ENCODE measurements at places on chromosomes 4 and X.

GRCh38 chrX:37367946-37368345, 18.8 kb downstream of the PRRG1 start:
- no peak for DNase-seq

GRCh38 chr4:946103-946450, 13.8 kb downstream of the TMEM175 start:
- DNase-seq: peak; percentile 3

- no peak for DNase-seq
These were observed 140.0 kb upstream of the GUCY1A1 start for GRCh38 chr4:155526452-155527169.

DNA sequence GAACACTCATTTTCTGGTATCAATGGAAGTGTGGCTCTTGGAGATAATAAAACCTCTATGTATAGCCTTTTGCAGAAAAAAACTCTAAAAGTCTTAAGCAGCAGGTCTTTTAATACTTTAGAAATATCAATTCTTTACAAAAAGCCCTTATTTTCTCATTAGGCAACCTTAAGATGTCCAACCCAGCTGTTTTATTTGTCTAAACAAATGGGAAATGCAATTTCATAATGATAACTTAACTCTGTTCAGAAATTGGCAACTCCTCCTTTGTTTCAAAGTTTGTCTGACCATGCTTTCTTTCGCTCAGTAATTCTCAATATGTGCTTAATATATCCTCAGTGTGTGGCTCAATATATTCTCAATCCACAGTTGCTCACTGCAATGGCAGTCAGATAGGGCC, 196.5 kb upstream of the VEGFC start:
- DNase-seq: no peak

- DNase-seq: no peak
These were observed 166.8 kb upstream of the MAMLD1 start for GRCh38 chrX:150196285-150196684.

- DNase-seq: no peak
These were observed 85.9 kb downstream of the ASMT start for GRCh38 chrX:1700757-1701156.

GRCh38 chr4:46211406-46211805, 87.6 kb upstream of the GABRG1 start:
- no peak for DNase-seq

DNA sequence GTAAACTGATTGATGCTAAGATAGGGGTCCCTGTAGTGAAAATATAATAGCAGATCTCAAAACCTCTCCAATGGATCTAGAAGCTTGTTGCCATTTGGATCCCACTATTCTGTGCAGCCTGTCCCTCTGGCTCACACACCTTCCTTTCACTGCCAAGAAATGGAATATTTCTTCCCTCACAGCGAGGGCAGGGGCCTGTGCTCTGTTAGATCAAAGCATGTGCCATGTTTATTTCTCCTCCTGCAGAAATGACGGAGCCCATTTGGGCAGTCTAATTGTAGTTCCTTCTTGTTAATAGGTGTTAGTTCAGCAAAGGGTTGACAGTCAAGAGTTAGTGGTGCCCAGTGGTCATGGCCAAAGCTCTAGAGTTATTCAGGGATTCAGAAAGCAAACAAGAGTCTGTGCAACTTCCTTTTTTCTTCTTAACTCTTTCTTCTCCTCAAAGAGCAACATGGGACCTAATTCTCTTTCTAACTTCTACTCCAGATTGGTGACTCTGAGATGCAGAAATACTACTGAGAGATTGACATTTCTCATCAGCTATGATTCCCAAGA, 106.8 kb downstream of the STOX2 start:
- DNase-seq: no peak

DNA sequence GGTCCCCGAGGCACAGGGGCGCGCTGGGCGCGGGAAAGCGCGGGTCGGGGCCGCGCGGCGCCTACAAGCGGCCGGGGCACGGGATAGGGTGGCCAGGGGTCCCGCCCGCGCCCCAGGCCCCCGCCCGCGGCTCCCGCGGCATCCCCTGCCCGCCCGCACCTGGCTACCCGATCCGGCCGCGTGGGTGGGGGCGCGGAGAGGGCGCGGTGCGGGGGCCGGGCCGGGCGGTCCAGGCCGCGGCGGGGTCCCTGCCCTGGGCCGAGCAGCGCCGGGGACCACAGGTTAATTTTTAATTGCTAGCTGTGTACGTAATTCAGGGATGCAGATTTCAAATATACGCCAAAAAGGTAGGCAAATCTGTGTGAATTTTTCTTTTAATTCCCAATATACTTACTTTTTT, 44.3 kb upstream of the FAM47C start:
- no peak for DNase-seq

DNA sequence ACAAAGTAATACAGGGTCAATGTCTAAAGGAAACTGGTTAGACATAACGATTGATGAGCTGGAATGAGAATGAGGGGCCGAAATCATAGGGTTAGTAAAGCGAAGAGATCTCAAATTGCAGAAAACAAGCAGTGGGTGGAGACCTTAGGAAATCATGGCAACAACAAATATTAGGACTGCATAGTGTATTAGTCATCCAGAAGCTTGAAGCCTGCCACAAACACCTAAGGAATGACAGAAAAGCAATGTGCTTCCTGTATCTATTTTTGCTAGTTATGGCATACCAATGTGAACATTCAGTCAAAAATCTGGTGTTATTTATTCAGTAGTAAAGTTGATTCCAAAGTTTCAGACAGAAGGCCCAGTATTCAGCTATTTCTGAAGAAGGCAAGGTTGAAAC, 410.9 kb upstream of the CT83 start:
- no peak for DNase-seq

GRCh38 chr4:75963558-75963957, 22.7 kb upstream of the NAAA start:
- no peak for DNase-seq

- no peak for DNase-seq
These were observed 43.2 kb downstream of the ZBTB49 start for GRCh38 chr4:4333265-4333706.

GRCh38 chr4:26937567-26937966, 76.9 kb downstream of the STIM2 start:
- DNase-seq: no peak

GRCh38 chrX:17594693-17595092, 142.6 kb upstream of the SCML1 start:
- DNase-seq: no peak

GRCh38 chrX:87518504-87518903, 902 bp downstream of the KLHL4 start:
- DNase-seq: no peak

GRCh38 chr4:109967798-109968520, 55.3 kb downstream of the EGF start:
- no peak for DNase-seq

- DNase-seq: no peak
These were observed 20.8 kb upstream of the LIMCH1 start for GRCh38 chr4:41517121-41517520.

GRCh38 chr4:148296498-148296897, 145.7 kb downstream of the NR3C2 start:
- no peak for DNase-seq

DNA sequence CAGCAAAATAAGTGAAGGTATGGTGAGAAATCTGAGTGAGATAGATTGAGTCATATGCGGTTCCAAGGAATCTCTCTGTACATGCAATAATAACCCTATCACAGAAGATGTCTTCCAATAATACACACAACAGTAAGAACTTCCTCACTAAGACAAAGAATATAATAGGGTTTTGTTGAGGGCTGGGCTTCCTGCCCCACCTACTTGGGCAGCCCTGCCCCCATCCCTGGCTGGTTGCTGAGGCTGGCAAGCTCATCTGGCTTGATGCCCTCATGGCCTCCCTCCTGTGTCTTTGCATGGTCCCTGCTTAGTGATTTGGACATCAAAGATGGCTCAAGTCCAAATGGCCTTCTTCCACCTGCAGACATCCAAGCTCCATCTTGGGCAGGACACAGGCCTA, 2.7 kb downstream of the GEMIN8 start:
- no peak for DNase-seq

- DNase-seq: no peak
These were observed 1.1 kb downstream of the LDOC1 start for GRCh38 chrX:141175786-141176185.

DNA sequence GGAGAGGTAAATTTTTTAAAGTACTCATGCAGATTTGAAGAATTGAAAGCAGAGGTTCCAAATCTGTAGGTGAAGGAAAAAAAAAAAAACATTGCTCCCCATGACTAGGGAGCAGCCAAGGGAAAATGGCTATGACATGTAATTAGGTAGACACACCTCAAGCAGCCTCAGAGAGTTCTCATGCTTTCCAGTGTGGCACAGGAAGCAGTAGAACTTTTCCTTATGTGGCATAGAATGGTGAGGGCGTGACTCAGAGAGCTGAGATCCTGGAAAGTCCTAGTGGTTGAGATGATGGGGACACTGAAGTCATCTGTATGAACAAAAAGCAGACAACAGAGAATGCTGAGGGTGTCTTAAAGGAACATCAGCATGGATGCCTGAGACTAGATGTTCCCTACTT, 148.6 kb upstream of the NWD2 start:
- DNase-seq: no peak

GRCh38 chrX:84729408-84729807, 227.2 kb upstream of the HDX start:
- no peak for DNase-seq

- peak; percentile 10 for DNase-seq
These were observed 101.4 kb upstream of the RAB40AL start for GRCh38 chrX:102835504-102836146.

- DNase-seq: peak; percentile 25
These were observed 30.4 kb downstream of the PGRMC1 start for GRCh38 chrX:119266364-119266995.

DNA sequence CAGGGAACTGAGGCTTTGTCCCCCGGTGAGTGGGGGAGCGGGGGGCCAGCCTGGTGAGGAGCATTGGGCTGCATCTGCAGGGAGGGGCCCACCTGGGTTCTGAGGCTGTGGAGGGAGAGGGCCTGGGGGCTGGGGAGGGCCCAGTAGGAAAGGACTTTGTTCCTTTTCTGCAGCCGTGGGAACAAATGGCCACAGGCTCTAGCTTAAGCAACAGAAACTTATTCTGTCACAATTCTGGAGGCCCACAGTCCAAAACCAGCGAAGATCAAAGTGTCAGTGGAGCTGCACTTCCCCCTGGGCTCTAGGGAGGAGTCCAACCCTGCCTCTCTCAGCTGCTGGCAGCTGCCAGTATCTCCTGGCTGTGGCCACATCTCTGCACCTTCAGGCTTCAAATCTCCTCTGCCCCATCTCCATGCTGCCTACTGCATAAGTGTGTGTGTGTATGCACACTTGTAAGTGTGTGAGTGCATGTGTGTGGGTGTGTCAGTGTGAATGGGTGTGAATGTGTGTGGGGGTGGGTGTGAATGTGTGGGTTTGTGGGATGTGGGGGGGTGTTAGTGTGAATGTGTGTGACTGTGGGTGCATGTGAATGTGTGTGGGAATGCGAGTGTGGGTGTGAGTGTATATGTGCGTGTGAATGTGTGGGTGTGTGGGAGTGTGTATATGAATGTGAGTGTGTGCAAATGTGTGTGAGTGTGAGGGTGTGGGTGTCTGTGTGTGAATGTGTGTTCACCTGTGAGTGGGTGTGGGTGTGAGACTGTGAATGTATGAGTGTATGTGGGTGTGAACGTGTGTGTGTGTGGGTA, 204.5 kb upstream of the PSAPL1 start:
- no peak for DNase-seq

GRCh38 chrX:54484666-54485065, 11.4 kb downstream of the FGD1 start:
- no peak for DNase-seq

DNA sequence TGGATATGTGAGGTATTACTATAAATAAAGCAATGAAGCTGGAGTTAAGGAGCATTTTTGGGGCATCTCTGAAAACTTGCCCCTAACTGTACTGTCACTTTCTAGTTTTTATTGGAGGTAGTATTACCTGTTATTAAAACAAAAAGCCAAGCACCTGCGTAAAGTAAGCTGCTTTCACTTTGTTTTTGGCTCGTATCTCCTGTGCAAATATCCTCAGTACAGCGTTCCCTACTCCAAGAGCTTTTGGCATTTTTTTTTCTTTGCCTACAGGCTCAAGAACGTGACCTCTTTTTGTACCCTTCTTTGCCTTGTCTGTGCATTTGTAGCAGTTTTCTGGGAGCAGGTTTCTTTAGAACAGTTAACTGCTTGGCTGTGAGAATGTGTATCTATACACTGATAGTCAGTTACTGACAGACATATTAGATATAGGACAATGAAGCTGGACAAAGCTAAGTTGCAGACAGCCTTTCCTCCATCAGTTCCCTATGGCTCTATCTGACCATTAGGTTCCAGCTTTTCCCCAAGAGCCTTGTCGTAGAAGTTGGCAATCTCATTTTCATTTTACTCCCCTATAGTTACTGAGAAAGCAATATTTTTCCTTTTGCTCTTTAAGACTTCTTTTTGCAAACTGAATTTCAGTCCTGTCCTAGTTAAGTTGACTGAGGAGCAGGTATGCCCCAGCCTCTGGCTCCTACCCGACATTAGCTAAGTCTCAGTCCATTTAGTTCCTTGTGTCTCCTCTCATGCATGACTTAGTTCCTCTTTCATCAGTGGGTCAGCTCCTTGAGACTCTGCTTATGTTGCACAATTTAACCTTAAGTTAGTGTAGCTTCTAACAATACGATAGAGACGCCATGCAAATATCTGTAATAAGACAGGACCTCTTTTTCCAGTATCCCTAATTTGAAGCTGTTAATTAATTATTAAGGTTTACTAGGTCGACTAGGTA, 71.5 kb upstream of the HPRT1 start:
- DNase-seq: no peak

GRCh38 chrX:118215346-118215745, 98.7 kb upstream of the KLHL13 start:
- no peak for DNase-seq

DNA sequence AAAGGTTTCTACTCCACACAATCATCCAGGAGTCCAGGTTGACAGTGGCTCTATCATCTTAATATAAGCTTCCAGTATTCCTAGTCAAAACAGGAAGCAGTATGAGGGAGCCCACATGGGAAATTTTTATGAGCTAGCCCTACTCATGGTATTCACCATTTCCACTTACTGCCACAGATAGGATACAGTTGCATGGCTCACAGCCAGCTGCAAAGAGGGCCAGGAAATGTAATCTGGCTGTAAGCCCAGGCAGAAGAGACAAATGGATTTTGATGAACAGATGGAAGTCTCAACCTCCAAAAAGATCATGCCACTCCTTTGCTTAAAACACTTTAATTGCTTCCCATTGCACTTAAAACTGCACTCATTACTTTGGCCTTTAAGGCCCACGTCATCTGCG, 150.6 kb downstream of the ADAMTS3 start:
- DNase-seq: no peak

Measured in CD8-positive, alpha-beta T cell (primary cell).